GM23338 (cell line): ENCODE measurements at places on chromosomes 2 and 18. TPM values are rescaled to one million over a fixed set of nuclear protein-coding genes. Genes with fewer than 3 reads are reported as not detected.

The SH3BP4 gene
- 15.1 and 15.6 TPM in 2 replicates for polyA plus RNA-seq

The SERPINB5 gene
- polyA plus RNA-seq, result 0.16 TPM in 1 of 2 replicates, not detected in the other

The CCBE1 gene
- 1.2 and 2.6 TPM in 2 replicates for polyA plus RNA-seq

The NOSTRIN gene
- polyA plus RNA-seq, result 0.92 and 1.8 TPM in 2 replicates

The HK2 gene
- 23.2 and 24.3 TPM in 2 replicates for polyA plus RNA-seq

The ODC1 gene
- 23.3 and 24.2 TPM in 2 replicates for polyA plus RNA-seq

The MAP3K19 gene
- not detected in 2 replicates for polyA plus RNA-seq

The SLC16A14 gene
- polyA plus RNA-seq, result 0.57 and 1.1 TPM in 2 replicates

DNA sequence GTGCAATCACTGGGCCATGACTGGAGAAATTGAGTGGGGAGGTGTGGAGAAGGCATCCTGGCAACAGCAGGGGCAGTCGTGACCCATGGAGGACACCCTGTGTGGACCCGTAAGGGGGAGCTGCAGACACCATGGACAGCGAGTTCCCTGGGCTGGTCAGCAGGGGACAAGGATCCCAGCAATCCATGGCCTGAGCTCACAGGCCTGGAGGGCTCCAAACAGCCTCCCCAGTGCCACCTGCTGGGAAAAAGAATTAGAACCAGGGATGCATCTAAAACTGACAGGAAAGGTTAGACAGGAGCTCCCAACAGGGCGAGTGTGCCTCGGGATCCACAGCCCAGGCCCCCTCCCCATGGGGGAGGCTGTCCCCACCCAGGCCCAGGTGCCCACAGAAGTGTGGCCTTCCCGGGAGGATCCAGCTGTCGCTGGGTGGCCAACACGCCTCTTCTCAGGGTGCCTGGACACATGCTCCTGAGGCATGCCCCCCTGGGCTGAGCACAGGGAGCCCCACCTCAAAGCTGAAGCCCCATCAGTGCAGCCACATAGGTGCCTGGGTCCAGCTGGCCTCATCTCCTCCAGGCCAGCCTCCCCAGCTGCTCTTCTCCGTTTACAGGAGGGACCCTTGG is 20.5 kb upstream of the KIF1A start:
- peak; percentile 83 for DNase-seq
- H3K27ac ChIP-seq, result no peak overlapping the region
- H3K36me3 ChIP-seq, result no peaks in the 10 kb centered on the region
- peaks cover 11% of the 10 kb centered on the region for H3K4me1 ChIP-seq
- H3K27me3 ChIP-seq, result no peaks in the 10 kb centered on the region
- H3K4me3 ChIP-seq, result no peak overlapping the region

DNA sequence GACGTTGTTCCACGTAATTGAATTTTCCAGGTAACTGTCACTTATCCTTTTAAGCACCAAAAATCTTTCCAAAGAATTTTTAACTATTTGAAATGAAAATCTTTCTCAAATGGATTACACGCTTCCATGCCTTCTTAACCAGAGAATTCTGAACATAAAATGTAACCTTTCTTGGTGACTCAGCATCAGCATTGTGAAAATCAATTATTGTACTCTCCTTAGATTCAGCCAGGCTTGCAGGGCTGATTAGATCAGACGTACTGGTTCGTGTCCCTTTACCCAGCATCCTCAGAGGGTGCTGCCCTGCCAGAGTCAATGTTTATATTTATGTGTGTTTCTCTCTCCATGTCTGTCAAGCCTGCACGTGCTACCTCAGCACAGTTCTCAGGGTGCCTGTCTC is 623.9 kb downstream of the CNTNAP5 start:
- no peaks in the 10 kb centered on the region for H3K4me1 ChIP-seq
- no peaks in the 10 kb centered on the region for H3K36me3 ChIP-seq
- H3K4me3 ChIP-seq, result no peak overlapping the region
- no peaks in the 10 kb centered on the region for H3K27me3 ChIP-seq
- no peak overlapping the region for H3K27ac ChIP-seq
- DNase-seq, result no peak

DNA sequence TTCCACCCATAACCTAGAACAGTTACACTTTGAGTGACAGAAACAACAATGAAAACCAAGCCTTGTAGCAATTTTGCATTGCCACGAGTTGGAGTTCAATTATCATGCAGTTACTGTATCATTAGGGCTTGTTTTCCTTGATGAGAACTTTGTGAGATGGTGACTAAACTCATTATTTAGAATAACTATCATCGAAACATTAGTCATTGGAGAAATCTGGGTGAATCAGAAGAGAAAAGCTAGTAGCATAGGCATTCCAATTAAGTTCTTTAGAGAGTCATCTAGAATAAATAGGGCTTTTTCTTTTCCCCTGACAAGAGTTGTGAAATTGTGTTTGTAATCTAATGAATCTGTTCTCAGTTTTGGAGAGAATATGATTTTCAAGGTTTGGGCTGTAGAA is 122.8 kb upstream of the DOCK10 start:
- H3K27ac ChIP-seq, result no peak overlapping the region
- no peaks in the 10 kb centered on the region for H3K4me1 ChIP-seq
- H3K27me3 ChIP-seq, result no peaks in the 10 kb centered on the region
- no peaks in the 10 kb centered on the region for H3K36me3 ChIP-seq
- DNase-seq, result no peak

- no peaks in the 10 kb centered on the region for H3K36me3 ChIP-seq
- H3K27me3 ChIP-seq, result no peaks in the 10 kb centered on the region
- no peak overlapping the region for H3K4me3 ChIP-seq
- H3K27ac ChIP-seq, result no peak overlapping the region
- no peak for DNase-seq
- H3K4me1 ChIP-seq, result no peaks in the 10 kb centered on the region
Observed at GRCh38 chr2:48597492-48597891, 20.2 kb upstream of the GTF2A1L start.

- H3K27ac ChIP-seq, result no peak overlapping the region
- H3K36me3 ChIP-seq, result no peaks in the 10 kb centered on the region
- H3K4me1 ChIP-seq, result no peaks in the 10 kb centered on the region
- peaks cover 16% of the 10 kb centered on the region; the same call in 1 of the 2 replicates for H3K27me3 ChIP-seq
- peak; percentile 11 for DNase-seq
- peak overlapping the region; percentile 75; the same call in 1 of the 2 replicates for H3K4me3 ChIP-seq
Observed at GRCh38 chr2:131801210-131801744, 273.6 kb downstream of the CCDC74A start.

GRCh38 chr18:47881752-47882455 is 48.6 kb downstream of the SMAD2 start:
- H3K4me3 ChIP-seq, result no peak overlapping the region
- no peaks in the 10 kb centered on the region; the same call in 1 of the 2 replicates for H3K36me3 ChIP-seq
- DNase-seq, result no peak
- H3K4me1 ChIP-seq, result no peaks in the 10 kb centered on the region

DNA sequence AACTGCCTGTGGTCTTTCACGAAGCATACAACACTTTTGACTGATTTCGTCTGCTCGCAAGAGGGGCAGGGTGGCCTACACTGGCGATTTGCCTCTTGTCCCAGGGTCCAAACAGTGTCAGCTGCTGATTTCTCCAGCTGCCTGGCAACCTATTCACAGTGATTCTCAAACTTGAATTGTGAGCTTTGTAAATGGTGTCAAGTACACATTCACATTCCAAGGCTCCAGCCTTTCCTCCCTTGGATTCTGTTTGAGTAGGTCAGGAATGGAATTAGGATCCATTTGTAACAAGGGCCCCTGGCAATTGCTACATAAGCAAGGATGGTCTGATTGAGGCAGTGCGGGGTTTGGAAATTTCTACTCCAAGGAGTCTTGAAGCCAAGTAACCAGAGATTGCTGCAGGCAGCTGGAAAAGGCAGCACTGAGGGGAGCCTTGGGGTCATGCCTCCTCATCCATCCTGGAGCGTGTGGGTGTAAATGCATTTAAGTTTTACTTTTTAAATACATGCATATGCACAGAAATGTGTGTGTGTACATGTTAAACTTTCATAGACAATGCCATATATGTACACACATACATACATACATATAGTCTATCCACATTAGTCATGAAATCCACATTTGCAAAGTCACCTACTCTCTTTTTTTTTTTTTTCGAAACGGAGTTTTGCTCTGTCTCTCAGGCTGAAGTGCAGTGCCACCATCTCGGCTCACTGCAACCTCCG is 86.8 kb upstream of the UXS1 start:
- H3K27ac ChIP-seq, result no peak overlapping the region
- no peaks in the 10 kb centered on the region for H3K27me3 ChIP-seq
- peak; percentile 9 for DNase-seq
- H3K4me1 ChIP-seq, result no peaks in the 10 kb centered on the region

GRCh38 chr2:102055346-102055990 is 63.7 kb downstream of the IL1R2 start:
- H3K27me3 ChIP-seq, result no peaks in the 10 kb centered on the region
- DNase-seq, result no peak
- H3K27ac ChIP-seq, result no peak overlapping the region
- H3K4me1 ChIP-seq, result no peaks in the 10 kb centered on the region
- no peak overlapping the region for H3K4me3 ChIP-seq

GRCh38 chr18:32730620-32731091 is 42.2 kb downstream of the KLHL14 start:
- no peaks in the 10 kb centered on the region for H3K27me3 ChIP-seq
- no peaks in the 10 kb centered on the region for H3K36me3 ChIP-seq
- H3K27ac ChIP-seq, result no peak overlapping the region
- no peak overlapping the region for H3K4me3 ChIP-seq
- no peak for DNase-seq

- no peaks in the 10 kb centered on the region for H3K36me3 ChIP-seq
- no peaks in the 10 kb centered on the region for H3K27me3 ChIP-seq
- peaks cover 24% of the 10 kb centered on the region for H3K4me1 ChIP-seq
- no peak overlapping the region for H3K27ac ChIP-seq
- peak; percentile 54 for DNase-seq
Observed at GRCh38 chr18:36329684-36330434, 32.3 kb downstream of the FHOD3 start.

GRCh38 chr18:5275872-5276271 is 19.7 kb downstream of the ZBTB14 start:
- no peaks in the 10 kb centered on the region for H3K27me3 ChIP-seq
- H3K36me3 ChIP-seq, result no peaks in the 10 kb centered on the region; the same call in 1 of the 2 replicates
- no peak for DNase-seq
- no peaks in the 10 kb centered on the region for H3K4me1 ChIP-seq
- no peak overlapping the region for H3K4me3 ChIP-seq

- H3K4me1 ChIP-seq, result no peaks in the 10 kb centered on the region
- no peaks in the 10 kb centered on the region for H3K36me3 ChIP-seq
Observed at GRCh38 chr2:126963390-126963789, 64.7 kb downstream of the TEX51 start.

- H3K4me1 ChIP-seq, result peaks cover 8% of the 10 kb centered on the region
- H3K27me3 ChIP-seq, result no peaks in the 10 kb centered on the region
- H3K36me3 ChIP-seq, result no peaks in the 10 kb centered on the region
- no peak overlapping the region for H3K4me3 ChIP-seq
Observed at GRCh38 chr2:135546436-135546835, 15.2 kb downstream of the R3HDM1 start.
